ENCODE measurements at places on chromosomes 16 and 17.

DNA sequence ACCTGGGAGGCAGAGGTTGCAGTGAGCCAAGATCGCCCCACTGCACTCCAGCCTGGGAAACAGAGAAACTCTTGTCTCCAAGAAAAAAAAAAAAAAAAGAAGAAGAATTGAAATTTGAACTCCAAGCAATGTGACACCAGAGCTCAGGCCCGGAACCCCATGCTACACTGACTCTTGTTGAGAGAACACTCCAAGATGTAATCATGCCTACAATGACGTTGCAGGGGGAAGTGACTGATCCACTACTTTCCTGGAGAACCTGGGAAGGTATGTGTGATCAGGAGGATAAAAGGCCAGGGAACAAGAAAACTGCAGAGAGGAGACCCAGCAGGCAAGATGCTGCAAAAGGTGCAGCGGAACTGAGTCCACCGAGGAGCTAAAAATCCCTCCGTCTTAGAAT is 57.9 kb downstream of the ADCY9 start:
- DNase-seq = no peak

DNA sequence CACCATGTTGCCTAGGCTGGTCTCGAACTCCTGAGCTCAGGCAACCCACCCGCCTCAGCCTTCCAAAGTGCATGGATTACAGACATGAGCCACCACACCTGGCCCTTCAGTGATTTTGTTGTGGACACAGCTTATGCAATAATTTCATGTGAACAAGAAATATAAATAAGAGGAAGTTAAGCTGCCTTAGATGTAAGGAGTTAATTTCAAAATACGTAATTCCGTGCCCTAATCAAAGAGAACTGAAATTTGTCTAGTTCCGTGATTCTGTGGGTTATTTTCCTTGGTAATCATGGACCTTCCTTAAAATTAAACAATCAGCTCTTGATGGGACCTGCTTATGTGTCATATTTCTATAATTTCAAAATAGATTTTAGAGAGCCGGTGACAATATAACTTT is 11.9 kb downstream of the TVP23A start:
- DNase-seq = no peak

DNA sequence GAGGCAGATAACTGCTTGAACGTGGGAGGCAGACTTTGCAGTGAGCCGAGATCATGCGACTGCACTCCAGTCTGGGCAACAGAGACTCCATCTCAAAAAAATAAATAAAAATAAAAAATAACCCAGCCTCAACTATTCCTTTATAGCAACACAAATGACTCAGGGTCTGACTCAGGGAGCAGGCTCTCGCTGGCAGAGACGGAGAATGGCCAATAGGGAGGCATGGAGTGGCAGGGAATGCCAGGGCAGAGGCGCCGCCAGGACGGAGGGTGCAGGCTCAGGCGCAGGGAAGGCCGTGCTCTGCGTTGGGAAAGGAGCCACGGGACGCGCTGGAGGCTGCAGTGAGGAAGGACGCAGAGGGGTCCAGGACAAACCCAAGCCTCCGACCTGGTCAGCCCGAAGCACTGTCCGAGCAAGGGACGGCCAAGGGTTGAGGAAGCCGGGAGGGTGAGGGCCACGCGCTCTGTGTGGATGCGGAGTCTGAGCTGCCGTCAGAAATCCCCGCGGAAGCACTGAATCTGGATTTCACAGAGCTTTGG is 40.3 kb downstream of the PKD1 start:
- no peak for DNase-seq

DNA sequence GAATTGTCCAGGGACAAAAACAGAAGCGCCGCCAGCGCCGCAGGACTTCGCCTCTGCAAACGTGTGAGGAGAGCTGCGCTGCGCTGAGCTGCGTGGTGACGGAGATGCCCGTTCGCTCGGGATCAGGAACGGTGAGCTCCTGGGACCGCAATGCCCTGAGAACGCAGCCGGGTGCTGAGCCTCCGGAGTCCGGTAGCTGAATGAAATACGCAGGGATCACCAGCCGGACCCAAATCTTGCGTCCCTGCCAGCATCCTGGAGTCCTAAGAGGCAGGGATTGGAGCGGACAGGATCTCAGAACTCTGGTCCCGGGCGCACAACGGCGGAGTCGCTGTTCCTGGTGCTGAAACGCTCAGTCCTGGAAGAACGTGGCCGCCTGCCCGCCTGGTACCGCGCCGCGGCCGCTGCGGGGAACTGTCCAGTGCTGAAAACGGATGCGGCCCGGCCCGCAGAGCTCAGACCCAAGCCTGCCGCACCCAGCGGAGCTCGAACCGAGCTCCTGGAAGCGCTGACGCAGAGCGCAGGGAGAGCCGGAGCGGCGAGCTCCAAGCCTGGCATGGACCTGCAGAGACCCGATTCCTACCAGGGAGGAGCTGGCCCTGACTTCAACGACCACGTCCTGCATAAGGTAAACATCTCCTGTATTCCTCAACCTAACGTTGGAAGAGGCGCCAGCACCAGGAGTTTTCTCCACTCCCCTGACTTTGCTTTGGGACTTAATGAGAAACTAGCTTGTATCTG is 41.5 kb downstream of the CD300LF start:
- peak; percentile 70 for DNase-seq

DNA sequence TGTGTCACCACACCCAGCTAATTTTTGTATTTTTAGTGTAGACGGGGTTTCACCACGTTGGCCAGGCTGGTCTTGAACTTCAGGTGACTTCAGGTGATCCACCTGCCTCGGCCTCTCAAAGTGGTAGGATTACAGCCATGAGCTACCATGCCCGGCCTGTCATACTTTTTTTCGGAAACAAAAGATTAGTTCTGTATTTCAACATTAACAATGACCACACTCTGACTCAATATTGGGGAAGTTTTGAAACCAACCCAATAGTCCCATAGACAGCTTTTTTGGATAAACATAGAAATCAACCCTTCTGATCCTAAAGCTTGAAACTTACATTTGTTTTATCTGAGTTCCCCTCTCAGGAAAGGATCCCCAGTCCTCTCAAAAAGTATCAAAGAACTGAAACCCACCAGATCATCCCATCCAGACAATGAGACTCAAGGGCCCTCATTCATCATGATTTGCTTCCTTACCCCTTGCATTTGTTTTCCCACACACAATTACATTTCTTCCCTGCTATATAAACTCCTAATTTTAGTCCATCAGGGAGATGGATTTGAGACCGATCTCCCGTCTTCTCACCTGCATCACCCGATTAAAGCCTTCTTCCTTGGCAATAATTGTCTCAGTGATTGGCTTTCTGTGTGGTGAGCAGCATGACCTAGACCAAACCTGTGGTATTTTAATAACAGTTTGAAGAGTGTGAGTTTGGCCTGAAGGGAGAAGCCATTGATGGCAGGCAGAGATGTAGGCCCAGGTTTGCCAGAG is 7.2 kb upstream of the AGRP start:
- no peak for DNase-seq

DNA sequence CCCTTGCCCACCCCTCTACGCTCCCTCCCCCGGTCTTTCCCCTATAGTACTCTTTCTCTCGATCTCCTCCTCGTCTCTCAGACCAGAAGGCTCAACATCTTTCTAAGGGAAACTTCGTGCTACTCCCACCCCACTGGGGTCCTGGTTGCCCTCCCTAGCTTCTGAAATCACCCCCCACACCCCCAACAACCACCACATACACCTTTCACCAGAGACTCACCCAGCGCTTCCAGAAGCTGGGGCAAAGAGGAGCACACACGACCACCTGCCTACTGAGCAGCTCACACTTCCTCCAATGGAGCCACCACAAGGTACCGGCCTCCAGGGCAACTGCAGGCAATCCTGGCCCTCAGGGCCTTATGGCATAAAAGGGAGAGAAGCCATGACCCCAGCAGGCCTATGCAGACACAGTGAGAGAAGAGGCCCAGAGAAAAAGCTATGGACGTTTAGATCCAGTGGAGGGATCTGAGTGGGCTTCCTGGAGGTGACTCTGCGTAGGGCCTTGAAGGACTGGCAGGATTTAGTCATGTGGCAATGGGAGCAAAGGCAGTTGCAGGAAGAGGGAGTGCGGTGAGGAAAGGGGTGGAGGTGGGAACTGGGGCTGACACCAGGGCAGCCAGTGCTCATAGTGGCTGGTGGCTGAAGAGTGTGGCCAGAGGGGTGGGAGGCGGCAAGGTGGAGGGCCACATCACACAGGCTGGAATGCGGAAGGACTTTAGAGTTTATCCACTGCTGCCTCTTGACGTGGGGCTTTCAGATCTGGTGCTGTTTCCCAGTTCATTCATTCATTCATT is 12.1 kb upstream of the TMEM92 start:
- DNase-seq = no peak

DNA sequence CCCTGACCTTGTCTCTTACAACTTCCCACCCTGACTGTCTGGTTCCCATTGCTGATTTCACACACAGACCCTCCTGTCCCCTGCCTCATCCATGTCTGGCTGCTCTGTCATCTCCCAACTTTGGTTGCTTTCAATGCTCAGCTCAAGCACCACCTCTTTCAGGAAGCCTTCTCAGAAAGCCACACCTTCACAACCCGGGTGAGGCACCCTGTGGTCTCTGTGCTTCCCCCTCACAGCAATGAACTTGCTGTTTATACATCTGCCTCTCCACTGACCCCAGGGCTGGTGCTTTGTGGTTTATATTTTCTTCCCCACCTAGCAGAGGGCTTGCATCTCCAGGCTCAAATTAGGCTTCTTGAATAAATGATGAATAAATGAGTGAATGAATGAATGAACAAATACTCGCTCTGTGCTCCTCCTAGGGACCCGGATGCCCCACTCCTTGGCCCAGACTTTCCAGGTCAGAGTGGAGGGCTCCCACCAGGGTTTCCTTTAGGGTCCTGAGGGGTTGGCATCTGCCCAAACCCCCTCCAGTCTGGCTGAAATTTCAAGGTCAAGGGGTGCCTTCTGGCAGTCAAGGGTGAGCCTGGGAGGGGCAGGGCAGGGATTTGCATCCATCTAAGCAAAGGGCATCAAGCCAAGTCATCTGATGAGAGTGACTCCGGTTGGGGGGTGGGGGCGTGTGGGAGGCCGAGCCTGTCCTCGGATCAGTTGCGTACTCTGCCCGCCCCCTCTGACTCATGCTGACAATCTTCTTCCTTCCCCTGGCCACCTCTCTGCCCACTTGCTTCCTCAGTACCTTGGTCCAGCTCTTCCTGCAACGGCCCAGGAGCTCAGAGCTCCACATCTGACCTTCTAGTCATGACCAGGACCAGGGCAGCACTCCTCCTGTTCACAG is at the start of gene ITGAX:
ITGAX (plus strand) TSS at position 783 of the 898 bp plus-strand sequence; CDS start at position 862, 79 bp downstream.
- DNase-seq = peak; percentile 34

GRCh38 chr17:51685287-51685909 is 425.1 kb downstream of the UTP18 start:
- no peak for DNase-seq

- DNase-seq = peak; percentile 80
These were observed 93.6 kb upstream of the MPHOSPH6 start for GRCh38 chr16:82263521-82264143.

- DNase-seq = no peak
These were observed 7.4 kb upstream of the ARMC7 start for GRCh38 chr17:75102385-75102821.

All from head of caudate nucleus (tissue), 42 donors.